Activated CD4-positive, alpha-beta memory T cell treated with anti-CD3 and anti-CD28 coated beads for 36 hours (primary cell): ENCODE measurements at places on chromosomes 6 and 20. TPM values are rescaled to one million over a fixed set of nuclear protein-coding genes. Genes with fewer than 3 reads are reported as not detected.

Gene DDX43
- 0.15 TPM for total RNA-seq

Gene DAAM2
- not detected for total RNA-seq

Gene ZNF335
- total RNA-seq = 26.0 TPM

Gene CAGE1
- total RNA-seq = 0.12 TPM

Gene CALHM6
- 3.4 TPM for total RNA-seq
